ENCODE measurements at places on chromosomes 3 and 15.
A peak's percentile ranks its signal among the peaks of the same experiment; 100 is the strongest.

GRCh38 chr3:98583766-98584165 lies 9.6 kb downstream of the CPOX start:
- no peak for DNase-seq

DNA sequence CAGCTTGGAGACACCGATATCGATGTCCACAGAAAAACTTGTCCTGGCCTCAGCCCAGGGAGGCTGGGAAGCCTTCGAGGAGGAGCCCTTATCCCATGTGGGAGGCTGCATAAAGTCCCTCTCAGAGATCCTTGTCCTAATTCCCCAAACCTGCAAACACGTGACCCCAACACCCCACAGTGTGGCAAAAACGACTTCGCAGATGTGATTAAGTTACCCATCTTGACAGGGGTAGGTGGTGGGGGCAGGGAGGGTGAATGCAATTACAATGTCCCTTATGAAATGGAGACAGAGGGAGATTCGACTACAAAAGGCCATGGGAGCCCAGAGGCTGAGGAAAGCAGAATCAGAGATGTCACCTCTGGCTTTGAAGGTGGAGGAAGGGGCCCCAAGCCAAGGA lies 2.3 kb upstream of the TLR9 start:
- DNase-seq: no peak

GRCh38 chr3:183980403-183980802 lies 37.3 kb downstream of the ABCC5 start:
- no peak for DNase-seq

GRCh38 chr3:32181365-32181764 lies 57.1 kb upstream of the CMTM8 start:
- DNase-seq: no peak

DNA sequence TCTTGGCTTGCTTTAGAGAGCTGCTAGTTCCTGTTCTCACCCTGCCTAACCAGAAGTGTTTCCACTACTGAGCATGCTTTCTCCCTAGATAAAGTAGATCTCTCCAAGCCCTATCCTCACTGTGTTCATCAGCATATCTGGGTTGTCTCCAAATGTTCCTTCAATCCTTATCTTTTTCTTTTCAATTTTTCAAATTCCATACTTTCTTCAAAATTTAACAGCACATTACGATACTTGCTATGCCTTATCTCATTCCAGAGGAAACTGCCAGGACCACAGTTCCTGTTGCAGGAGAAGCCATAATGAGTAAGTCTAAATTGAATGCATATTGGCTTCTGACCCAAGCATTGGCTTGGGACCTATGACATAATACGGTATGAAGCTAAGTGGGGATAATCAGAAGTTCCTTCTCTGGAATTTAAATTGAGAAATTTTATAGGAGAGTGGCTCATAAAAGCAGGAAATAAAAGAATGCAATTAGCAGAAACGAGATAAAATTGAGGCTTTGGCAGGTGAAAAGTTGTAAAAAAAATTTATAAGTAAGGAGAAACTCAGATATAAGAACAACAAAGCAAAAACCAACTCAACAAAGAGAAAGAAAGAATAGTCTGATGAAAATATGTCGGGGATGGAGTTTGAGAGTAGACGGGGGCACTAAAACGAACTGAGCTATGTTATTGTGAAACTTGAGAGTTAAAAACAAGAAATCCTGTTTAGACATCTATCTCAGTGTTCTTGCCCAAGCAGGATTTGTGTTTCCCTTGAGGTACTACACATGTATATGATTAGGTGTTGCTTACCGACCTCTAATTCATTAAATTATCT lies 631.7 kb upstream of the CCDC54 start:
- DNase-seq: no peak

GRCh38 chr15:82018201-82018600 lies 27.6 kb downstream of the MEX3B start:
- no peak for DNase-seq

- peak; percentile 25 for DNase-seq
These were observed 901 bp downstream of the ALCAM start for GRCh38 chr3:105367406-105368213.

DNA sequence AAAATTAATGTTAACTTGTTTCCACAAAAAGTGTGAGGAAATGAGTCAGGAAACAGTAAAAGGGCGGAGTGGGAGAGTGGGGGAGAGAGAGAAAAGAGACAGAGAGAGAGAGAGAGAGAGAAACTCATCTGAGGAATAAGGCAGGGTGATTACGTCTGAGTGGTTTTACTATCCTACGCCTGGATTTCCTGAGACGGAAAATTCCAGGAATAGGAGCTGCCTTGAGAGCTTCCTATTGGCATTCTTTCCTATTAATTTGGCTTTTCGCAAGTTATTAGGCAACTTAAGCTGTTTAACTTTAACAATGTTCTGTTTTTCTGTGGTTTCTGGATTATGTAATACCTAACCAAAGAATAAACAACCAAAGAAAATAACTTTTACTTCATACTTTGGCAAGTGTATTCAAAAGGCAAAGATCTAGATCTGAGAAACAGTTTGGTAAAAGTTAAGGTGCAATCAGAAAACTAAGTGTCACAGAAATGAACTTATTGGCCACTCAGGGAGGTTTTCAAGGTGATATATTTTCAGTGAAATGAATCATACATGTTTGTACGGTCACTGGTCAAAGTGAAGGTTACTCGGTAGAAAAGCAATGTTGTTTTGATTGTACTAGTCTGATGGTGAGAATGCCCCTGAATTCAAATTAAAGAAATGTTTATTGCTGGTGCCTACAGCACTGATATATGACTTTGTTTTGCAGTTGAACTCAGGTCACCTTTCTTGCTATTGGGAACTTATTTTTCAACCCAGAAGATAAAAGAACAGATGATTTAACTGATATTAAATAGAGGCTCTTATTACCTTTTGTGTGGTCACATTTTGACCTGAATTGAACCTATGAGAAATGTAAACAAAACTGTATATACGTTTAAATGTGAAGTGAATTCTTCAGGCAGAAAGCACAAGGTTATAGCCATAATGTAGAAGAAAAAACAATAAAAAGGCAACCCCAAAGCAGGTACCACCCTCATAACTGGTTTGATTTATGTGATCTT lies 39.9 kb upstream of the TNFSF10 start:
- DNase-seq: no peak

DNA sequence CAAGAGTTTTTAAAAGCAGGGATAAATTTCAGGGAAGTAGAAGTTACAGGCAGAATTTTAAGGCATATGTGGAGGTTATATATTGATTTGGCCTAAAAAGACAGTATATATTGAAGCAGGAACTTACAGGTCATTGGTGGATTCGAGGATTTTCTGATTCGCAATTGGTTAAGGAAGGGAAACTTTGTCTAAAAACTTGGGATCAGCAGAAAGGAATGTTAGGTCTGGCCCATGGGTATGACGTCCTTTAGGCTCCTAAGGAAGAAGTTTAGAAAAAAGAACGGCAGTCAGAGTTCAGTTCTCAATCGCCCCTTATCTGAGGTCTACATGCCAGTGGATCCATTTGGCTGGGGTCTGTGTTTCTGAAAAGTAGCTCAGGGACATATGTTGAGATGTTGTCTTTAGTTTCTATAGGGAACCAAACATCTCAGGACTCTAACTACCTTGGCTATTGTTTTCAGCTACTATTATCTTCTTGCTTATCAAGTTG lies 33.2 kb upstream of the ACP3 start:
- no peak for DNase-seq

GRCh38 chr3:41202834-41203345 lies 3.6 kb downstream of the CTNNB1 start:
- DNase-seq: peak; percentile 43

GRCh38 chr3:94525043-94525442 lies 462.2 kb downstream of the NSUN3 start:
- no peak for DNase-seq

GRCh38 chr3:53555068-53555588 lies 60.7 kb downstream of the CACNA1D start:
- DNase-seq: no peak

- no peak for DNase-seq
These were observed 87.8 kb upstream of the PLXND1 start for GRCh38 chr3:129694228-129694627.

DNA sequence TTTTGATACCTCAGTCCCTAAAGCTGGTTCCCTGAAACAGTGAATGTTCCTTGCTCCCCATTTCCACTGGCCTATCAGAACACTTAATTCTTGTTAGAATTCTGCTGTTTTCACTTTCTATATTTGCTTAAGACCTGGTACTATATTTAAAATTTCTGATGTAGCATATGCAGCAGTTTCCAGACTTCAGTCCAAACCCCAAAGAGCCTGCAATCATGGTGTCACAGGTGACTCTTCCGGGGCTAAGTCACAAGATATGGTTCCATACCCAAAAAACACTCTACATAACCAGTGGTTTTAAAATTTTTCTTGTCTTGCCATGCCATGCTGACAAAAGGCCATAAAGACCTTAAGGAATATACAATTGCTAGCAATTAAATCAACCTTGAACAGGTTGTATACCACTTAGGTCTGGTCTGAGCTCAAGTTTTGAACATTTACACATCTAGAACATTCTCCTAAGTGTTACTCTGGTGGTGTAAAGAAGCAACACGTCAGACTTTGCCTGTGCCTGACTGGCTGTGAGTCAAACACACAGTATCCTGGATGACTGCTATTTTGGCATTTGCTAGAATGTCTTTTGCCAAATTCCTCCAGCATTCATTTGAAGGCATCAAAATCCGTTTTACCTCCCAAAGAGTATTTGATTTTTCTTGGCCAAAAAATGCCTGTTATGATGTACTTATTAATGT lies 160.0 kb downstream of the FRMD5 start:
- DNase-seq: peak; percentile 52

- no peak for DNase-seq
These were observed 827.4 kb downstream of the IGSF11 start for GRCh38 chr3:118207271-118207670.

GRCh38 chr3:114449271-114450007 lies 155.6 kb downstream of the TIGIT start:
- DNase-seq: no peak

DNA sequence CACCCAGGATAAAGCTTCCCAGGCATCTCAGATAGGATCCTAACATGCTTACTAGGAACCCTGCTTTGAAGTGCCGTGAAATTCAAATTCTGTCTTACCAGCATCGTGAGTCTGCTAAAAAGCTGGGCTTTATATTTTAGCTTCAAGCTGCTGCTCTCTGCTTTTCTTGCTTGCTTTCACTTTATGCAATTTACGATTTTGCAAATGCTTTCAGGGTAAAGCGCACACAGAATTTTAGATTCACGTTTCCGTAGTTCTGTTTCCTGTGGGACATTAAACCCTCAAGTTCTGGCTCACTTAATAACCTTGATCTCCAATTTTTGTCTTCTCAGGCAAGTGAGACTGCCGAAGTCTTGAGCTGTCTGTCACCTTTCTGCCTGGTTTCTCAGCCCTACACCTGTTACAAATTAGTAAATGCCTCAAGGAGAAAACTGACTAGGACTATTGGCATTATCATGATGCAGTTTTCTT lies 170.5 kb upstream of the TGFBR2 start:
- DNase-seq: no peak

DNA sequence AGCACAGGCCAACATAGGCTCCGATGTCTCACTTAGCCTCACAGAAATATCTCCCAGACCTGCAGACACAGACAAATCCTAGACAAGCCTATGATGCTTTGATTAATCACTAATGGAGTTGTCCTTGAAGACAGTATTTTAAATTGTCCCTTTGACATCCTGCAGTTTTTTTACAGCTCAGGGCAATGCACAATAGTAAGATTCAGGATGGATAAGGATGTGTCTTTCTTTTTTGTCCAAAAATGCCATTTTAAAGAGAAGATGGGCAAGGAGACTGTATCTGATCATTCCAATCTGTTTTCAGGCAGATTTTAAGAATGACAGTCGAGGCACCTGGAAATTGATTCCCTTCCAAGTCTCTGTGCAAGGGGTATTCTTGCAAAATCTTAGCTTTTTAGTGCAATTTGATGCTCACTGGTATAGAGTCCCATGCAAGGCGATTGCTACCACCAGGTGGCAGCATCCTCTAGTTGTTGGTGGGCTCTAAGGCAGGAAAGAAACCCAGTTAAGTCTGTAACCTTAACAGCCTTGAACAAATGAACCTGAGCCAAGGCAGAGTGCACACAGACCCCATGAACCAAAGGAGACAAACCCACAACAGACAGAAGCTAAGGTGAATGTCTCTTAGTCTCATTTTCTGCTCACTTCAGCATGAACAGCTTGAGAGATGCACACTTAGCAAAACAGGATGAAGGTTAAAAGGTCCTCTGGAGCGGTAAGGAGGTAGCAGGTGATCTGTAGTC lies 51.2 kb upstream of the MINAR1 start:
- DNase-seq: peak; percentile 59

GRCh38 chr3:179536256-179536655 lies 26.5 kb upstream of the ACTL6A start:
- DNase-seq: no peak

DNA sequence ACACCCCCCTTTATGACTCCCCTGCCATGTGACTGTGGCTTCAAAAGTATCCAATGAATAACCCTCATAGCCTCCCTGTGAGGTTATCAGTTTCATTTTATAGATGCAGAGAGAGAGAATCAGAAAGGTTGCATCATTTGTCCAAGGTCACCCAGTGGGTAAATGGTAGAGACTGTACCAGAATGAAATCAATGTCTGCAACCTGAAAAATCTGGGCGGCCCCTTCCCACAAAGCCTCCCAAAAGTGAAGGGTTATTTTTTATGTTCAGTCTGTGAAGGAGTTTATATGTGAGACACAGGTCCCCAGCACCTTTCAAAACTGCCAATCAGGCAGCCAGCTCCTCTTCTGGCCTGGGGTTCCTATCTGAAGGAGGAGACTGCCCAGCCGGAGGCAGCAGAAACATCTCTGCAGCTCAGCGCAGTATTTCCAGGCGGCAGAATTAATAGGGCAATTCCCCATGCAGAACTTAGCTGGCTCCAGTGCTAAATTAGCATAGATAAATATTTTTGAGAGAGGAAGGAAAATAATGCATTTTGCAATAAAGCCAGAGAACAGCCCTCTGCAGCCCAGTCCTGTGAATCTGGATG lies 130.8 kb upstream of the PRR20G start:
- no peak for DNase-seq

- peak; percentile 46 for DNase-seq
These were observed 59.7 kb downstream of the NOX5 start for GRCh38 chr15:69074001-69074842.

GRCh38 chr15:33124279-33124678 lies 70.2 kb downstream of the FMN1 start:
- no peak for DNase-seq

DNA sequence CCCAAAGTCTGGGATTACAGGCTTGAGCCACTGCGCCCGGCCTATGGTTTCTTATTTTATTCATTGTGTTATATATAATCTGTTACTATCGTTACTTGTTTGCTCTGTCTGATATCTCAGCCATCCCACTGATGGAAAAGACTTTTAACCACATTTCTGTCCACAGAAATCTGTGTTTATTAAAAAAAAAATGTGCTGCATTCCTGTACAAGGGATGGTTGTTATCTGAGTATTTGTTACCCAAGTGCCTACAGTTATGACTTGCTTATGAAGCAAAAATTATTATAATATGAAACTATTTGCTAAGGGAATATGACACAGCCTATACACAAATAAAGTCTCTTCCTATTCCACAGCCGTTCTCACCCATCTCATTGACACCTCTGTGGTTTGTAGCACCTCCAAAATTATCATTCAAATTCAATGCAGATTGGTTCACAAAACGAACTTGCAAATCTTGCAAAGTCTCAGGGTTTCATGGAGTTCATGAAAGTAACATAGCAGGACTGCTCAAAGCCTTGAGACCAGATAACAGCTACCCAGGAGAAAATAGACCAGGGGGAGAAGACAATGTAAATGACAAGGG lies 47.4 kb upstream of the UBE2E1 start:
- no peak for DNase-seq

- DNase-seq: no peak
These were observed 646 bp upstream of the SLC35G2 start for GRCh38 chr3:136818191-136818768.

GRCh38 chr3:101676765-101677435 lies at the start of gene ZBTB11:
ZBTB11 (minus strand) TSS chr3:101677132; CDS start chr3:101676914, 218 bp downstream.
- DNase-seq: no peak

- no peak for DNase-seq
These were observed 679 bp upstream of the MYD88 start for GRCh38 chr3:38137615-38138348.

Data from NCI-H446 (cell line).